Muscle of leg (tissue), 16 donors: ENCODE measurements at places on chromosomes 16 and 17.

- no peak for DNase-seq
These were observed 152.6 kb downstream of the AATF start for GRCh38 chr17:37101306-37101705.

GRCh38 chr16:84647828-84648594 lies at the start of gene KLHL36:
KLHL36 (plus strand) TSS chr16:84648511; CDS start chr16:84650868, 2,357 bp downstream.
- peak; percentile 68 for DNase-seq

- no peak for DNase-seq
These were observed 115.3 kb downstream of the ANKRD11 start for GRCh38 chr16:89375021-89375420.

DNA sequence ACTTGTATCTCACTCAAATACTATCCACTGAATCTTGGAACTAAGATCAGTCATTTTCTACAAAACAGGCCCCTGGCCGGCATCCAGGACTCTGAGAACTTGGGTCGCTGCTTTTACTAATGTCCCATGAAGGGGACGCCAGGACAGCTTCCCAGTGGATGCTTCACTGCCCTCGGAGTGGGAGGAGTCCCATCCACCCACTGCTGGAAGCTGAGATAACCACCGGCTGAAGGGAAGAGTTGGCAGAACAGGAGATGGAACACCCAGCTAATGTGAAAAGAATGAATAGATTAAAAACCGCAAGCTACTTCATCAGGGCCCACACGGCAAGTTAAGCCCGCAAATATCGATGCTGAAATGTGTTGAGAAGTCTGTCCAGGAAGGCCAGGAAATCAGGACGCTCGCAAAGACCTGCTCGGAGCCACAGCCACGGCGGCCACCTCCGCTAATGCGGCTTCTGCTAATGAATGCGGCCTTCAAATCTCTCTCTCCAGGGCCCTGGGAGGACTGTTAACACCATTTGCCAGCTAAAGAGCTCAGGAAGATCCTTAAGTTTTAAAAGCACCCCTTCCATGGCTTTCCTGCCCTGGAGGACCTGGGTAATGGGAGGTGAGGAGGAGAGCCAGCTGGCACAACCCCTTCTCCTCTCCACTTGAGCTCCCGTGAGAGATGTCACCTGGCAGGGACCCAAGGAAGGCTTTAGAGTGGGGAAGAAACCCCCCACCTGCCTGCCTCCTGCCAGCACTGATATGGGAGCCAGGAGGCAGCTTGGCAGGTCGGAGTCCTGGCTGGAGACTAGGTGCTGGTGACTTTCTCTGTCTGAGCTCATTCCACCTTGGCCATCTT lies 226.6 kb upstream of the RPL38 start:
- DNase-seq, result peak; percentile 36
